ENCODE measurements at places on chromosomes 4 and X.

GRCh38 chr4:84417997-84418709, 80.9 kb downstream of the NKX6-1 start:
- DNase-seq: no peak

DNA sequence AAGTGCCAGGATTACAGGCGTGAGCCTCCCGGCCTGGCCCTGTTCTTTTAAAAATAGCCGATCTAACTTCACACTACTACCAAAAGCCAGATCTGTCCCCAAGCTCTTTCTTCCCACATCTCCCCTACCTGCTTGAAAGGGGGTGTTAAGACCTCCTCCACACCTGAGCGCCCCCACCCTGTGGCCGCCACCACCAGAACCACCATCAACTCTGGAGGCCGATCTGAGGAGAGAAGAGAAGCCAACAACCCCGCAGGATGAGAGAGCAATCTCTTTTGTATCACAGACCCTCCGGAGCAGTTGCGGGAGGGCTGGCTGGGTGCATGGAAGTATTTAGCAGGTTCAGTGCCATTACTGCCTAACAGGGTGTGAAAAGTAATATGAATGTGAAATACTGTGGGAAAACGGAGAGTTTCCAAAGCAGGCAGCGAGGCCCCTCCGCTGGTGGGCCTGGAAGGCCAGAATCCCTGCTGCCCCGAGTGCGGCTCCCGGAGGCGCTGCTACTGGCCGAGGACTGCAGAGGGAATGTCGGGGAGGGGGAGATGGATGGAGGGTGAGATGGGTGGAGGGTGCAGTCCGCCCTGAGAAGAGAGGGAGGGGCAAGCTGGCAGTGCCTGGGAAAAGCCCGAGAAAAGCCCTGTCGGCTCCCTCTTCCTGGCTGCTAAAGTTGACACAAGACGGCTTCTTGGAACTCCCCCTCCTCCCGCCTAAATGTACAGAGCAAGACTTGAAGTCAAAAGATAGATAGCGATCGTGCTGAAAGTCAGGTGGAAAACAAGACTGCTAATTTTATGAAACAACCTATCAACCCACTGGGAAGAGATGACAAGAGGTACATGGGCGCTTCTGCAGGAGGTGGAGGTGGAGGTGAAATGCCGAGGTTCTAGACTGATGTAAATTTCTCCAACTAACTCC, 22.3 kb downstream of the HAND2 start:
- DNase-seq: no peak

- no peak for DNase-seq
These were observed 69.4 kb upstream of the SORBS2 start for GRCh38 chr4:185881430-185881829.

GRCh38 chr4:147813973-147814372, 82.1 kb downstream of the ARHGAP10 start:
- DNase-seq: no peak

- no peak for DNase-seq
These were observed 19.6 kb upstream of the HMX1 start for GRCh38 chr4:8891255-8891645.

GRCh38 chr4:107603430-107603829, 116.6 kb downstream of the PAPSS1 start:
- DNase-seq: no peak

DNA sequence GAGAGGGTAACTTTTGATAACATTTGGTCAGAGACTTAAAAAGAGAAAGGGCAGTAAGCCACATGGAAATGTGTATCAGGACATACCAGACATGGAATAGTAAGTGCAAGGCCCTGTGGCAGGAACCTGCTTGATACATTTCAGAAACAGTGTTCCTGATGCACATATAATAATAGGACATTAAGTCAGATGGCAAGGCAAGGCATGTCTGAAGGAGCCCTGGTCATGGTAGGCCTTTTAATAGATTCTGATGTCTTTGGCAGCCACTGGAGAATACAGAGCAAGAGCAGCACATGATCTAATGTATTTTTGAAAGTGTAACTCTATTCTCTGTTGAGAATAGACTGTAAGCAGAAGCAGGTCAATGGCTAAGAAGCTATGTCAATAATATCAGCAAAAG, 279.7 kb downstream of the CAMK2D start:
- no peak for DNase-seq

GRCh38 chrX:133610056-133610455, 194.8 kb upstream of the GPC4 start:
- DNase-seq: no peak

DNA sequence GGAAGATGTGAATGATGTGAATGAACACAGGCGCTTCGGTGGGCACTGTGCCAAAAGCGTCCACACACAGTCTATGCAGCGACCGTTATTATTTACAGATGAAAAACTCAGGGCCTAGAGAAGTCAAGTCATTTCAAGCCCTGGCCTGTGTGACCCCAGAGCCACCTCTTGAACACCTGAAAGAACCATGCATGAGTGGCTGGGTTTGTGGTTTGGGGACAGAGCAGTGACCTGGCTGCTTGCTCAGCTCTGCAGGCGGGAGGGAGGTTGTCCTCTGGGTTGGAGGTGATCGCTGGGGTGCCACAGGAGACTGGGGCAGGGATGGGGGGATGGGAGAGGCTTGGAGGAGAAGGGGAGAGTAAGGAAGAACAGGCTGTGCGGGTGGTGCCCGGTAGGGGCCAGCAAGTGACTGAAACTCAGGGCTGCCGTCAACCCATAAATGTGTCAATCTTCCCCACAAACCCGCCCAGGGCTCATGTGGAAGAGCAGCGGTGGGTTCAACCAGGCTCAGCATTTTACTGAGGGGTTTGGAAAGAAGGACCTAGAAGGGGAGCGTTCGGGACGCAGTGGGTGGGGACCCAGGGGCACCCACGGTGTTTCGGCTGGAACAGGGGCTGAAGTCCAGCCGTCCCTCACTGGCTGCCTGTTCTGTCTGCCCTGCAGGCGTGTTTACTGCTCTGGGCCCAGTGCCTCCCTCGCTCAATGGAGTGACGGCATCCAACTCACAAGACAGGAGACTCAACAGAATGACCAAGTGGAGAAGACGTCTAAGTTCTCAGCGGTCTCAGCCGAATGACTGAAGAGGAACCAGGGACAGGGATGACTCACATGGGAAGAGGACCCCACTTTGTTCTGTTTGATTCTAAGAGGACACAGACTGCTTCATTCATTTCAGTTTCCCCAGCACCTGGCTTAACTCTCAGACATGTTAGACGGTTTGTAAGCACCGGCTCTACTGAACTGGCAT, 167.8 kb downstream of the AFAP1 start:
- DNase-seq: no peak

DNA sequence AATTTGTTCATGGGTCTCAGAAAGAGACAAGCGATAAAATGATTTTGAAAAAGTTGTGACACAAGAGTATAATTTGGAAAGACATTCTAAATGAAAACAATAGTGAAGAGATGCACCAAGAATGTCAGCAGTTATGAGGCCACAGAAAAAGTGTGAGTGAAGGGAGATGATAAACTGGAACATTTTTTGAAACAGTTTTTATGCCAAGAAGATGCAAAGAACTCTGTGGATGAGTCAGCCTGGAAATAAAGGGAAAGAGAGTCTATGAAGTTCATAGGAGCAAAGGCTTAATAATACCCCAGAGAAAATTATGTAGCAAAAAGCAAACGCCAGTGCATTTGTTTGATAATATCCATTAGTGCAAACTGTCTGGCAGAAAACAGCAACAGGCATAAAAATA, 188.4 kb upstream of the TBC1D9 start:
- no peak for DNase-seq

GRCh38 chr4:8579526-8580320, 469 bp upstream of the GPR78 start:
- DNase-seq: no peak

DNA sequence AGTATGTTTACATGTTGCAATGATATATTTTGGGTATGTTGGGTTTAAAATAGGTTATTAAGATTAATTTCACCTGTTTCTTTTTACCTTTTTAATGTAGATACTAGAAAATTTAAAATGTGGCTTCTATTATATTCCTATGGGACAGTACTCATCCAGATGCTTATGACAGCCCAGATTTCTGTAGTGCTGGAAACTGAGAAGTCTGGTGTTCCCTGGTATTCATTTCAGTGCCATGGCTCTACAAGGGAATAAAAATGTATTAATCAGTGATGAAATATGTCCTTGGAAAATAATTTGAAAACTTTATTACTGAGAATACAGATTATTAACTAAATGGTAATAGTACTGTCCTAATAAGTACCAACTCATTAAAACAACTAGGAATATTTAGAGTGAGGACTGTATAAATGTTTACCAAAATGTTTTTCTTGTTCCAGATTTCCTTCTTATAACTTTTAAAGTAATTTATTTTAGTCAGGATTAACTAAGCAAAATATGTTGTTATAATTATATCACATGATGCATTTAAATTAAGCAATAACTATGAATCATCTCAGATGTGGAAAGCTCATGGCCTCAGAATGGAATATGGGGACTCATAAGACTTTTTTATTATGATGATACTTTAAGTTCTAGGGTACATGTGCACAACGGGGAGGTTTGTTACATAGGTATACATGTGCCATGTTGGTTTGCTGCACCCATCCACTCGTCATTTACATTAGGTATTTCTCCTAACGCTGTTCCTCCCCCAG, 25.3 kb downstream of the ARHGAP24 start:
- DNase-seq: no peak

DNA sequence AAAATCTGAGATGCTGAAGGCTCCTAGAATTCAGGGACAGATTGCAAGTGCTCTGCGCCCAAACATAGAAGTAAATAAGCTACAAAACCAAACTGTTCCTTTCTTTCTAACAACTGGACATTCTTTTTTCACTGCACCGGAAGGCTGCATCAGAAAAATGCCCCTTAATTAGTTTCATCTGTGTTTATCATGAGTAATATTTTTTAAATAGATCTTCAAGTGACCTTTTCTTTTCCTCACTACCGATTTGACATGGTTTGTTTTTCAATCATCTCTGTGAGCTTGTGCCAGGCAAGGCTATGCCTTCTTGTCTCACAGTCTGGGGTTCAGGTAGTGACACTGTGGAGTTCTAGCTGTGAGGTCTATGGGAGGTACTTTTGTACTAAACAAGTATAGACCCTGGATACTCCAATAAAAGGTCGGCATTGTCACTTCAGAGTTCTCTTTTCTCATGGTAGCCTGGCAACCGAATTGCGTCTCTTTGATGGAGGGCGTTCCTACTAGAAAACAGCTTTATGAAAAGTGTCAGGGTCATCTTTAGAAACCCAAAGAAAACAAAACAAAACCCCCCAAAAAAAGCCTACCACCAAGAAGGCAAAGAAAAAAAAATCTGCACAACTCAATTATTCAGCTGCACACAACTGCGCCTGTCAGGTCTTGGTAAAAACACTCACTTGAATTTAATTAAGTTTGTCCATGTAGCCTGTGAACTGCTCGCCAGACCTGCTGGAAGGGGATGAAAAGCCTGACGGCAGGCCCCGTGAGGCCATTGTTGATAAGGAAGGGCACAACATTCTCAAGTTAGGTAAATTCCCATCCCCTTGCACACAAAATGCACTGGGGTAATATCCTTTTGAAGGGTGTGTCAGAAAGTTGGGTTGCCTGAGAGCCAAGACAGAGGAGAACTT, 22.8 kb upstream of the ADAMTS3 start:
- no peak for DNase-seq

- no peak for DNase-seq
These were observed 208.9 kb upstream of the ARHGEF9 start for GRCh38 chrX:63993936-63994335.

GRCh38 chr4:154124539-154125255, 335.8 kb upstream of the SFRP2 start:
- DNase-seq: no peak

- DNase-seq: no peak
These were observed 149.8 kb downstream of the GBA3 start for GRCh38 chr4:22842360-22843018.

GRCh38 chr4:184309241-184310170, 91.8 kb upstream of the ENPP6 start:
- no peak for DNase-seq

DNA sequence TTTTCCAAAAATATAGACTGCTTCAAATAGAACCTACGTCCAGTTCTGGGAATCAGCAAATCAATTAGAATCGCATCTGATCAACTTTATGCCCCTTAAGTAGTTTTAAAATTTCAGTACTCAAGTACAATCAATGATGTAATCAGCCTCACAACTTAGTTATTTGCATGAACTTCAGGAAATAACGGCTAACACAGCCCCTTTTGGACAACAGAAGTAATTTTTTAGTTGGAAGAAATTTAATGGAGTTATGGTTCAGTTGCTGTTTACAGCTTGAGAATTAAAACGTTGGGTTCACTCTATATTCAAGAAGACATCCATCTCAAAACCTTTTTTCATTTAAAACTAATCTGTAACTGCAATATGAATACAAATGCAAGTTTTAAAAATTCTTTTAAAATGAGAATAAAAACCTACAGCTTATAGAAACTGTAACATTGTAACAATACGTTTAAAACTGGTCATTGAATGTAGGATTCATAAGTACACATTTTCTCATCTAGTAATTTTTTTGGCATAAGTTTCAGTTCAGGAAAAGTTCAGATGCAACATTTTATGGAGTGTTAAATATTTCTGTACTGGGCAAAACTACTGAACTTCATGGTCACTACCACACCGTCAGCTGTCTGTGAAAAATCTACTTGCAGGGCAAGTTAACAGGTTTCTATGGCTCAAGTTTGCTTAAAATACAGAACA, 956 bp downstream of the TAPT1 start:
- DNase-seq: peak; percentile 67

- DNase-seq: no peak
These were observed 192.8 kb downstream of the DCTD start for GRCh38 chr4:182724414-182724813.

- DNase-seq: no peak
These were observed 85.9 kb upstream of the GPR34 start for GRCh38 chrX:41602816-41603345.

DNA sequence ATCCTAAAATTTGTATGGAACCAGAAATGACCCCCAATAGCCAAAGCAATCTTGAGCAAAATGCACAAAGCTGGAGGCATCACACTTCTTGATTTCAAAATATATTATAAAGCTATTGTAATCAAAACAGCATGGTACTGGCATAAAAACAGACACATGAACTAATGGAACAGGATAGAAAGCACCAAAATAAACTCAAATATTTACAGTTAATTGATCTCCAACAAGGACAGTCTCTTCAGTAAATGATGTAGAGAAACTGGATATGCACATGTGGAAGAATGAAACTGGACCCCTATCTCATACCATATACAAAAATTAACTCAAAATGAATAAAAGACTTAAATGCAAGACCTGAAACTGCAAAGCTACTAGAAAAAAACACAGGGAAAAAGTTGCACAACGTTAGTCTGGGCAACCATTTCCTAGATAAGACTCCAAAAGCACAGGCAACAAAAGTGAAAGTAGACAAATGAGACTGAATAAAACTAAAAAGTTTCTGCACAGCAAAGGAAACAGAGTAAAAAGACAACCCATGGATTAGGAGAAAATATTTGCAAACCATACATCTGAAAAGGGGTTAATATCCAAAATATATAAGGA, 64.9 kb downstream of the CD99L2 start:
- DNase-seq: peak; percentile 11

All from common myeloid progenitor, CD34-positive (primary cell).